CD4-positive, alpha-beta T cell treated with Interleukin-12 subunit alpha and Interleukin-12 subunit beta, for 1 hour (primary cell): ENCODE measurements at places on chromosomes 2 and 18.

GRCh38 chr2:151401149-151401548 is 8.6 kb upstream of the RIF1 start:
- no peak for DNase-seq

- DNase-seq, result no peak
Measured at GRCh38 chr2:32760628-32761027, 132.8 kb downstream of the TTC27 start.

DNA sequence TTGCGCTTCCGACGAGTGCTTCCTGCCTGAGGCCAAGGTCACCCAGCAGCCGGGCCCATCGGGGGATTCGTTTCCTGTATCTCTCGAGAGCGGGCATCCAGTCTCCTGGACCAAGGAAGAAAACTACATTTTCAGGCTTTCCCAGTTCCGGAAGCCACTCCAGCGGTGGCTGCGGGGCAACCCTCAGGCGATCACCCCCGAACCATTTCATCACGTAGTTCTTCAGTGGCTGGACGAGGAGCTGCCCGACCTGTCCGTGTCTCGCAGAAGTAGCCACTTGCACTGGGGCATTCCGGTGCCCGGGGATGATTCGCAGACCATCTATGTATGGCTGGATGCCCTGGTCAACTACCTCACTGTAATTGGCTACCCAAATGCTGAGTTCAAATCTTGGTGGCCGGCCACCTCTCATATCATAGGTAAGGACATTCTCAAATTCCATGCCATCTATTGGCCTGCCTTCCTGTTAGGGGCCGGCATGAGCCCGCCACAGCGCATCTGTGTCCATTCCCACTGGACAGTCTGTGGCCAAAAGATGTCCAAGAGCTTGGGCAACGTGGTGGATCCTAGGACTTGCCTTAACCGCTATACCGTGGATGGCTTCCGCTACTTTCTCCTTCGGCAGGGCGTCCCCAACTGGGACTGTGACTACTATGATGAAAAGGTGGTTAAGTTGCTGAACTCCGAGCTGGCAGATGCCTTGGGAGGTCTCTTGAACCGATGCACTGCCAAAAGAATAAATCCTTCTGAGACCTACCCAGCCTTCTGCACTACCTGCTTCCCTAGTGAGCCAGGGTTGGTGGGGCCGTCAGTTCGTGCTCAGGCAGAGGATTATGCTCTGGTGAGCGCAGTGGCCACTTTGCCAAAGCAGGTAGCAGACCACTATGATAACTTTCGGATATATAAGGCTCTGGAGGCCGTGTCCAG is 1.0 kb downstream of the MARS2 start:
- DNase-seq, result no peak

- DNase-seq, result no peak
Measured at GRCh38 chr2:241534701-241535375, 23.7 kb upstream of the BOK start.

DNA sequence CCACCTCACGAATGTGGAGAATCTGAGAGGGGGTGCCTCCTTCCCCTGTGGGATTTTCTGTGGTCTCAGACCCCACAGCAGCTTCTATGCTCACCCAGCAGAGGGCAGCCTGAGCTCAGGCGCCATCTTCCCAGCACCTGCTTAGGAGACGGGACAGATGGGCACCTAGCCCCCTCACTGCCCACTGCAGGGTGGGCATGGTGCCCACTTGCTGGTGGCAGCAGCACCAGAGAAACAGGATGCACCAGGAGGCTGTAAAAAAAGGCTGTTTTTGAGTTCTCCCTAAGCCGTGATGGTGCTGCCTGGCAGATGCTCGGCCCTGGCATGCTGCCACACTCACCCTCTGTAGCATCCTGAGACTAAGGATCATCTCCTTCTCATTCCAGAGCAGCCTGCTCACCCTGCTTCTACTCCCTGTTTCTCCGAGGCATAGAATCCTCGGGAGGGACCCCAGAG is 19.1 kb upstream of the SLC20A1 start:
- DNase-seq, result peak; percentile 71

- DNase-seq, result no peak
Measured at GRCh38 chr2:3644246-3644525, 13.8 kb upstream of the ALLC start.

DNA sequence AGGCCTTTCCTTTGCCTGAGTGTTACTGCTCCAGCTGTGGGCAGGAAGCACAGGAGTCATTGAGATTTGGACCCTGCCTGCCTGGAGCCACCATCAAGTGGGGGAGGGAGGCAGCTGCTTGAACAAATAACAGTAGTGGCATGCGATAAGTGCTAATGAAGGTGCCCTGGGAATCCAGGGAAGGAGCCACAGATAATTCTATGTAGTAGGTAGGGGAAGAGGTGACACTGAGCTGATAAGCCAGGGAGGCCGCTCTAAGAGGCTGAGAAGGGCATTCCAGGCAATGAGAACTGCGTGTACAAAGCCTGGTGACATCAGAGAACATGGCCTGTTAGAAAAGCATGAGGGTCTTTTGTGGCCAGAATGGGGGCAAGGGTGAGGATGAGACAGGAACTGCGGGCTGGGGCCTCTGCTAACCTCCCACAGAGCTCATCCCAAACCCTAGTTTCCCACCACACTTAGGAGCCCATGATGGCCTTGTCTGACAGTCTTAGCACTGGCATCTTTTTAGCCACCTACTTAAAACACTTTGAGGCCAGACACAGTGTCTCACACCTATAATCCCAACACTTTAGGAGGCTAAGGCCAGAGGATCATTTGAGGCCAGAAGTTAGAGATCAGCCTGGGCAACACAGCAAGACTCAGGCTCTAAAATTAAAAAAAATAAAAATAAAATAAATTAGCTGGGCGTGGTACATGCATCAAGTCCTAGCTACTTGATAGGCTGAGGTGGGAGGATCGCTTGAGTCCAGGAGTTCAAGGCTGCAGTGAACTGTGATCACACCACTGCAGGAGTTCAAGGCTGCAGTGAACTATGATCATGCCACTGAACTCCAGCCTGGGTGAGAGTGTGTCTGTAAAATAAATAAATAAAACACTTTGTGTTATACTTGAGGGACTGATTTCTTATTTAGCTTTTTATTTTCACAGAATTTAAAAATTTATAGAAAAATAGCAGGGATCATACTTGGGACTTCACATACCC is 58.9 kb downstream of the TET3 start:
- DNase-seq, result no peak

- peak; percentile 58 for DNase-seq
Measured at GRCh38 chr18:3604498-3605408, 154.8 kb downstream of the TGIF1 start.

- DNase-seq, result no peak
Measured at GRCh38 chr18:79553696-79554095, 125.9 kb upstream of the CTDP1 start.

- DNase-seq, result no peak
Measured at GRCh38 chr2:165562233-165562632, 92.7 kb downstream of the CSRNP3 start.

DNA sequence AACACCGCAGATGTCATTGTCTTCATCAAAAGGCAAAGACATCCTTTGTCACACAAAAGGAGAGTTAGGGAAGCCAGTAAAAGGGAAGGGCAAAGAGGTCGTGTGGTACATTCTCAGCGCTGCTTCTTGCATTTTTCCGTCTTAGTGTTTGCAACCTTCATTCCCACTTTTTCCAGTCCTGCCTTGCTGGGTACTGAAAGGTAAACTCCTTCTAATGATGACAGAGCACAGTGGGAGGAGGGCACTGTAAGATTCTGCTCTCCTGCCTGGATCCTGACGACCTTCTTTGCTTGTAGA is 424.3 kb upstream of the MEX3C start:
- no peak for DNase-seq

GRCh38 chr2:120294008-120294340 is 41.3 kb downstream of the RALB start:
- no peak for DNase-seq

GRCh38 chr2:108565778-108566375 is 31.6 kb downstream of the LIMS1 start:
- peak; percentile 28 for DNase-seq

GRCh38 chr2:173446722-173447121 is 92.0 kb downstream of the CDCA7 start:
- no peak for DNase-seq

GRCh38 chr2:138712212-138712979 is 67.8 kb downstream of the NXPH2 start:
- DNase-seq, result no peak

- DNase-seq, result no peak
Measured at GRCh38 chr2:38178556-38179419, 102.8 kb upstream of the CYP1B1 start.

DNA sequence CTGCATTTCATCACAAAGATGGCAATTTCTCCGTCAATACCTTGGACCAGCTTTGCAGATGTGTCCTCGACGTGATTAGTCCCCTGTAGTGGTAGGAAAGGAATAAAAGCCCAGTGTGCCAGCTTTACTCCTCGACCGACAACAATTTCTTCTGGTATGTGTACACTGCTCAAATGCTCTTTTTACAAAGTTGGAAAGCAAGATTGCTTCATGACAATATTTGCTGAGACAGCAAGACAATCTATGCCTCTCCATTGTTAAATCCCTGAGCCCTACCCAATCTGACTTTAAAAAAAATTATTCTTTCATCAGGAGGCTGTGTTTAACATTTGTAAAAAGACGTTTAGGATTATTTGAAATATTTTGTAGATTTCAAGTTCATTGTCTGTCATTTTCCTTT is 27.6 kb upstream of the ZEB2 start:
- DNase-seq, result no peak

DNA sequence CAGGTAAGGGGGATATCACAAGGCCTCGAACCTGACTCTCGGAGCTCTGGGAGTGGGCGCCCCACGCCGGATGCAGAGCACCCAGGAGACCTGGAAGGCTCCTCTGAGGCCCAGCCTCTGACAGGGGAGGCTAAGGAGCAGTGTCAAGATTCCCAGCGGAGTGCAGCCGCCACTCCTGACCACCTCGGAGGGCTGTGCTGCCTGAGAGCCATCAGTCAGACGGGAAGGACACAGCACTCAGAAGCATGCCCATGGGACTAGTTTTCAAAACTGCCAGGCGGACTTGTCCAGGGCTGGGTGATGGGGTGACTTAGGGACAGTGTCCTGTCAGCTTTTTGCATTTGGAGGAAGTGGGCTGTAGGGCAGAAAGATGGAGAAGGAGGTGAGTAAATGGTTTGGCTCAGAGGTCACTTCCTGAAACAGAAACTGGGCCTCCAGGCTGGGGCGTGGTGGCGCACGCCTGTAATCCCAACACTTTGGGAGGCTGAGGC is 34.6 kb upstream of the B3GNT7 start:
- DNase-seq, result no peak

DNA sequence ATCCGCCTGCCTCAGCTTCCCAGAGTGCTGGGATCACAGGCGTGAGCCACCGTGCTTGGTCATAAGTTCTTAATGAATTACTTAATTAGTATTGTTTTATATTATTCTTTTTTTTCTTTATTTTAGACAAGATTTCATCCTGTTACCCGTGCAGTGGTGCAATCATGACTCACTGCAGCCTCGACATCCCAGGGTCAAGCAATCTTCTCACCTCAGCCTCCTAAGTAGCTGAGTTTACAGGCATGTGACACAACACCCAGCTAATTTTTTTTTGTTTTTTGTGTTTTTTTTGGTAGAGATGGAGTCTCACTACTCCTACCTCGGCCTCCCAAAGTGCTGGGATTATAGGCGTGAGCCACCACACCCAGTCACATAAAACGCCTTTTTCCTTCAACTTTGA is 17.3 kb downstream of the C2orf42 start:
- DNase-seq, result no peak

DNA sequence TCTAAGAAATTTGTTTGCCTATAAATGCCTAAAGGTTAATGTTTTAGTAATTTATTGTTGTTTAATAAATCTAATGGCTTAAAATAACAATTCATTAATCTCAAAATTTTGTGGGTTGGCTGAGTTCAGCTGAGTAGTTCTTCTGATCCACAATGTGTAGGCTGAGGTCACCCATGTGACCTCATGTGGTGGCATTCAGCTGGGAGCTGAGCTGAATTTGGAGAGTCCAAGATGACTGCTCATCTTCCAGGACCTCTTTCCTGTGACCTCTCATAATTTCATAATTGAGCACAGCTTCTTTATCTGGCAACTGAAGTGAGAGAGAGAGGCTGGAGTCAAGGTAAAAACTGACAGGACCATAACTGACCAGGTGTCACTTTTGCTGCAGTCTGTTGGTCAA is 132.4 kb downstream of the TXNL1 start:
- no peak for DNase-seq

DNA sequence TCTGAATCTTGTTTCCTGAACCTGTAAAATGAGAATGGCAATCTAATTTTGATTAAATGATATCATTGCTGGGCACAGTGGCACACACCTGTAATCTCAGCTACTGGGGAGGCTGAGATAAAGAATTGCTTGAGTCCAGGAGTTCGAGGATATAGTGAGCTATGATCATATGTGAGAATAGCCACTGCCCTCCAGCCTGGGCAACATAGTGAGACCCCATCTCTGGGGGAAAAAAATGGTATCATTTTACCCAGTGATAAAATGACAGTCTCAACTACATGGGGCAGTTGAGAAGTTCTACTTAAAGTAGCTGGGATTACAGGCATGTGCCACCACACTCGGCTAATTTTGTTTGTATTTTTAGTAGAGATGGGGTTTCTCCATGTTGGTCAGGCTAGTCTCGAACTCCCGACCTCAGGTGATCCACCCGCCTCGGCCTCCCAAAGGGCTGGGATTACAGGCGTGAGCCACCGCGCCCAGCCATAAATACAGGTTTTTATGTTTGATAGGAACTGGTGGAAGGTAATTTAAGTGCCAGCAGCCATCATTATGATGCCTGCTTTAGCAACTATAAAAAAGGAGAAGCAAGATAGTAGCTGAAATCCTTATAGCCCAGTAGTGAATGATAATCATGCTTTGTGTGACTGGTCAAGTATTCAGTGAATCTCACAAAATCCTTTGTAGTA is 17.0 kb downstream of the BZW1 start:
- no peak for DNase-seq

DNA sequence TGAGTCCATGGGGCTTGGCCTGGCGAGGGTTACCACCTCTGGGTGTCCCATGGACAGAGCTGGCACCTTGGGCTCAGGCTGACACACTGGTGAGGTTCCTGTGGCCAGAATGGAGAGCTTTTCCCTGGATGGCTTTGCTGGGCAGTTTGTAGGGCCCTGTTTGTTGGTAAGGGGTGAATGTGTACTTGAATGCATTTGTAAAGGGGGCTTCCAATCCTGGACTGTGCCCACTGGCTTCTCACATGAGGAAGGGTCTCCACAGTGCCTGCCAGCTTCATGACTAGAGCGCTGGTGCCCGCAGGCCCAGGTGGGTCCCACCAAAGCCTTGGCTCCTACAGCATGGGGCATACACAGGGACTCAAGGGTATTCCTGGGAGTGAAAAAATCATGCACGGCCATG is 103.5 kb upstream of the SIX2 start:
- DNase-seq, result no peak
